ENCODE measurements at places on chromosomes 2 and 18.

DNA sequence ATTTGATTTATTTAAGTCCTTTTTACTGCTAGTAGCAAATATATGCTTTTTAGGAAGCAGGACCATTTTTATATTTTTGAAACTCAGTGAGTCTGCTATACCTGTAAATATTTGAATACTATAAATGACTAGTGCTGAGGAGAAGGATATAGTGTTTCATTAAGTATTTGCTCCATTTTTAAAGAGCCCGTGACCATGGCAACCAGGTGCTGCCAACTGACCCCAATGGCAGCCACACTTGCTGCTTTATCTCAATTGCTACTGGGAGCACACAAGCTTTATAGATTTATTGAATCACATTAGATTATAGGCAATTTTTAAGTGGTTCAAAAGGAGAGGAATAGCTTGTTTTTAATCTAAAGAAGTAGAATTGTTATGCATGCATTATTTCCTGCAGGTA lies 142.0 kb downstream of the SCG2 start:
- DNase-seq: no peak

- no peak for DNase-seq
Observed at GRCh38 chr2:206586609-206587008, 55.7 kb upstream of the FAM237A start.

DNA sequence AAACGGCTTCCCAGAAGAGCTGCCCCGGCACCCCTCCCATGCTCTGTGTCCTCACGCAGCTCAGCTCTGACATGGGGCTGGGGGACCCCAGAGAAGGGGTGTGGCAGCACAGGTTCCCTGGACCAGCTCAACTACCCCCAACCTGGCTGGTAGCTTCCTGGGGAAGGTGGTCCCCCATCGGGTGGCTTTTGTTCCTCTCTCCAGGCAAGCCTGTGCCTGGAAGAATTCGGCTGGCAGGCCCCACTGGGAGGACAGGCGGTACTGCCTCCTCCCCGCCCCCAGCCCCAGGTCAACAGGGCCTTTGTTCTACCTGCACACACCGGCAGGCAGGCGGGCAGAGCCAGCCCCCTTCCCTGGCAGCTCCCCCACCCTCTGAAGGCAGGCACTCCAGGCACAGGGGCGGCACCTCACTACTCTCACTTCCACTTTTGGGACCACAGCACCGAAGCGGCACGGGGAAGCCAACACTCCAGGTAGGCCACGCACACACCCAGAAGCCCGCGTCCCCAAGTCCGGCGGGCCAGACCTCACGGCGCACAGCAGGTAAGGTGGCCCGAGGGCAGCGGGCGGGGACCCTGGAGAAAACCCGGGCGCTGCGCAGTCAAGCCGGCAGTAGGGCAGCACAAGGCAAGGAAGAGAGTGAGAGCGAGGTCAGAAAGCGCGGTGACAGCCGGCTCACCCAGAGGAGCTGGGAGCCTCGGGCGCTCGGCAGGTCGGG lies 1.3 kb downstream of the HS6ST1 start:
- no peak for DNase-seq

DNA sequence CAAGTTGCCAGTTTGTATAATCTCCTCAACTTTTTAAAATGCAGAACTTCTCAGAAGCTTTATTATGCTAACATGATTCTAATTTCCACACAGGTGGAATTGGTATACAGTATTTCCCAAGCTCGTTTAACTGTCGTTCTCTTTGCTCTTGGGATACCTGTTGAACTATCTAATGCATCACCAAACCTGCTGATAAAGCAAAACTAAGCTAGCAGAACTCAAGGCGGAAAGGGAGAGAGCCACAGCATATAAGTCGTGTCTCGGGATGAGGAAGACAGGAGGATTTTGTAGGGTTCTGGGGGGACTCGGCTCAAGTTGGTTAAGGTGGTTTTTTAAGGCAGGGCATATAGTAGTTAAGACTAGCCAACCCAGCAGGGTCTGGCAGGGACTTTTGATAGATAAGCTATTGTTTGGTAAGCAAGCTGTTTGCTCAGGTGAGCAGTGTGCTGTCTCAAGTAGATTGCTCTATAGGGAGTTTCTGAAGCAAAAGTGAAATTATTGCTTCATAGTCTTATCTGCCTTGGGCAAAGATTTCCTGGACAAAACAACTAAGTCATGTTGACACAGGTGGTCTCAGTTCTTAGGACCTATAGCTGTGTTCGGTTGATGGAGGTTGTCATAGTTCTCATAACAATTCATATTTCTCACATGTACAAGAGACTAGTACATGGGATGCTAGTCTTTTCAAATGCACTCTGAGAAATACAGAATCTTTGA lies 28.2 kb upstream of the CHRNA1 start:
- no peak for DNase-seq

- DNase-seq: no peak
Observed at GRCh38 chr2:216350214-216350791, 22.0 kb downstream of the MARCHF4 start.

Data from activated T-helper 1 cell treated with Interleukin-2 at 50 U/mL for 16 hours (primary cell).